T-helper 1 cell (primary cell): ENCODE measurements at places on chromosomes 7 and 10.

GRCh38 chr7:79211724-79212123 is 241.7 kb downstream of the MAGI2 start:
- DNase-seq: no peak

DNA sequence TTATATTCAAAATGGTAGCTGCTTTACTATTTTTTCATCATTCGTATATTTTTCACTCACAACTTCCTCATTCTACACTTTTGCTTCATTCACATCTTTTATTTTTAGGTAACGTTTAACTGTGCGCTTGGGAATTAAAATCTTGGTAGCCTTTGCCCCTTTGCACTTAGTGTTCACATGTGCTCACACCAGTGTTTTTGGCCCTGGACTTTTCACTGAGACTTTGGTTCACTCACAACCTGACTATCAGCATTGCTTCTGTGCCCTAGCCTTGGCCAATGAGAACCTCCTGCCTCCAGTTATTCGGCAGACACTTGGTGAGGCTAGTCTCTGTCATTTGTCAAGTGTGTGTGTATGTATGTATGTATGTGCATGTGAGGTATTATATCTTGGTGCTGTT is 596.9 kb downstream of the SORCS1 start:
- DNase-seq: no peak

DNA sequence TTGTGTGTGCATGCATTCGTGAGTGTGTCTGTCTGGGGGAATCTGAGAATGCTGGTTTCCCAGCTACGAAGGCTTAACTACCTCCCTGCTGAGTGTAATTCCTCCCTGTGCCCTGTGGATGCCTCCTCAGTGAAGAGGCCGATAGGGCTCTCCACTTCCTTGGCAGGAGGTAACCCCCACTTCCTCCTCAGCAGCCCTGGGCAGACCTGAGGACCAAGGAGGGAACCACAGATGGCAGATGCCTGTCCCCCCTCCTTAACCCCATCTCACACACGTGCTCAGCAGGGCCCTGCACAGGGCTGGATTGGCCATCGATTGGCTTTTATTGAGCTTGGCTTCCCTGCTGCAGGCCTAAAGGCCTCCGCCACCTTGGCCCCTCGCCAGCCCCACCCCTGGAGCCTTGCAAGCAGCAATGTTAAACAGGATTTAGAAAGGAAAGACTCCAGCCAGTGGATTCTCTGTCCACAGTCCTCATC is 45.6 kb upstream of the LRRC4 start:
- no peak for DNase-seq

DNA sequence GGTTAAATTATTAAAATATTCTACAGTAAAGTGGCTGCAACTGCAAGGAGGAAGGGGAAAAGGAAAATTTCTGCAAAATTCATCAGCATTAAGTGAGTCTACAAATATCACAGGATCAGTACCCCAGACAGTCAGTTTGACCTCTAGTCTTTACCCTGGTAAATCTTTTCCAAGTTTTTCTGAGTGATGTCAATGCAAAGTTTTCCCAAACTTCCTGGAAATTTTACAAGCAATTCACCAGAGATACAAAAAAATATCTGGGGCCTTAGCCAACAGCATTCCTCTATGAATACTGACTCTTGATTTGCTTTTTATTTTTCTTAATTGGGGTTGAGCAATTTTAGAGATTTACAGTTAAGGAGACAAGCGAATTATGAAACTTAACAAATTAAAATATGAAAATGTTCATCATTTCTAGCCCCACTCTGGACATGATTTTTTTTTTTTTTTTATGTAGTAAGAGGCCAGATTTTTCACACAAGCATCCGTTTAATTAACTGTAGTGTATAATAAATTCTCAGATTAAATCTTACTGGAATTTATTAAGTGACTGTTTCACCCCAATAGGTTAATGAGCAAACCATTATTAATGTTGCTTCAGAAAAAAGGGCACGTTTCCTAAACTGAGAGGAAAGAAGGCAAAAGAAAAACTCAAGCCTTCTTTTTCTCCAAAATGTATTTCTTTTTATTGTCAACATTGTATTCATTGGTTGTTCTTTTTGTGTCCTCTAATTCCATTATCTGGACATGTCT is 539.5 kb upstream of the FZD8 start:
- DNase-seq: no peak

GRCh38 chr10:113681533-113682470 is 2.1 kb downstream of the CASP7 start:
- no peak for DNase-seq

DNA sequence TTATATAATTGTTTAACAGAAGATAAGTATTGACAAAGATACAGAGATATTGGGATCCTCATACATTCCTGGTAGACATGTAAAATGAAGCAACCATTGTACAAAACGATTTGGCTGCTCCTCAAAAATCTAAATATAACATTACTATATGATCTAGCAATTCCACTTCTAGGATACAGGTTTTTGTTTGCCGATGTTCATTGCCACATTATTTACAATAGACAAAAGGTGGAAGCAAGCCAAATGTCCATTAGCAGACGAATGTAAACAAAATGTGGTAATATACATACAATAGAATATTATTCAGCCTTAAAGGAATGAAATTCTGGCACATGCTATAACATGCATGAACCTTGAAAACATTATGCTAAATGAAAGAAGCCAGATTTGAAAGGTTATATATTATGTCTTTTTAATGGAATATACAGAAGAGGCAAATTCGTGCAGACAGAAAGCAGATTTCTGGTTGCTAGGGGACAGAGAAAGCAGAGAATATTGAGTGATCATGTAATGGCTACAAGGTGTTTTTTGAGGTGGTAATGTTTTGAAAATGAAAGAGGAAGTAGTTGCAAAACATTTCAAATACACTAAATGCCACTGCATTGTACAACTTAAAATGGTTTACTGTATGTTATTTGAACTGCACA is 44.9 kb downstream of the POLR1F start:
- no peak for DNase-seq

DNA sequence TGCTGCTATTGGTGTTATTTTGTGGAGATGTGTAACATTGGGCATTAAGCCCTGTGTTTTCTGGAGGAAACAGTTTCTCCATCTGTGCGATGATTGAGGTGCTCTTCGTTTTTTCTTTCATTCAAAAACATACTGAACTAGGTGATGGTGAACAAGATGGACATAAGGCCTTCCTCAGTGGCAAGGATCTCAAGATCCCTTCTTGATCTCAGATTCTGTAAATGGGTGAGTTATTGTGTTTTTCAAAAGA is 759 bp upstream of the ELAPOR2 start:
- no peak for DNase-seq

DNA sequence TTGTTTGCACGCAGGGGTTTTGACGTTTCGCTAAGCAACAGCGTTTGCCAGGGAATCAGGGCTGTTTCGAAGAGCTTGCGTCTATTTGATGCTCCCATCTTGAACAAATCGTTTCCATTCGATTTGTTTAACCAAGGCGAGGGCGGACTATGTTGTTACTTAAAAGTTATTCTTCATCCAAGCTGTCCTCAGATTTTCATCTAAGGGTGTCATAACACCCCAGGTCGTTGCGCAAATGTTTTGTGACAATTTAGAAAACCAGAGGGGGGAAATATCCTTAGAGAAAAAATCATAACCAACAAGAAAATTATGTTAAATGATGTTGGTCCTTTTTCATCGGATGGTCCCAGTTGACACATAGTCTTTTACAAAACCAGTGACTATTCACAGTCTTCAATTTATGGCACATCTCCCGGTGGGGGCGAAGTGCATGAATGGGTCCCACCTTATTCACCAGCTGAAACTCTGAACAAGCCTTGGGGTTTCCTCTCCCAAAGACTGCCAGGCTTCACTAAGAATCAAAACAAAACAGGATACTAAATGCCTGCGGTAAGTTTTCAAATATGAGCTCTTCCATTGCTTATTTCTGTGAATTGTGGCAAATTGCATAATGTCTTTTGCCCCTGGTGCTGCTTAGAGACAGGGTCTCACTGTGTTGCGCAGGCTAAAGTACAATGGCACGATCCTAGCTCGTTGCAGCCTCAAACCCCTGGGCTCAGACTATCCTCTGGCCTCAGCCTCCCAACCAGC is 109.9 kb downstream of the REEP3 start:
- no peak for DNase-seq

DNA sequence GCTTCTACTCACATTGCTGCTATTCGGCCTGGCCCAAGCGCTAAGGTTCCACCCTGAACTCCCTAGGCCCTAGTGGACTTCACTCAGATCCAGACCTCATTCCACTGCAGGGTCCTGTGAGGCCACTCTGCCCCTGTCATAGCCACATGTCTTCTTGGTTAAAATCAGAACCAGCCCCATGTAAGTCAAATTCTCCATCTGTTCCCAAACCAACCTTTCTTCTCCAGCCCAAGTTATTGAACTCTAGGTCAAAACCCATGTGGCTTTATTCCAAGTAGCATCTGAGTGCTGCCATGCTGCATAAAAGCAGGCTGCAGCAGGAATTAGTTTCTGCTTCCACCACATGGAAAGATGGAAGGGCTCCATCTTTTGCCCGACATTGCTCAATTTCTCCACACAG is 281.2 kb downstream of the SNX13 start:
- no peak for DNase-seq

- DNase-seq: no peak
These were observed 355.1 kb downstream of the GALNT17 start for GRCh38 chr7:71486856-71487628.

DNA sequence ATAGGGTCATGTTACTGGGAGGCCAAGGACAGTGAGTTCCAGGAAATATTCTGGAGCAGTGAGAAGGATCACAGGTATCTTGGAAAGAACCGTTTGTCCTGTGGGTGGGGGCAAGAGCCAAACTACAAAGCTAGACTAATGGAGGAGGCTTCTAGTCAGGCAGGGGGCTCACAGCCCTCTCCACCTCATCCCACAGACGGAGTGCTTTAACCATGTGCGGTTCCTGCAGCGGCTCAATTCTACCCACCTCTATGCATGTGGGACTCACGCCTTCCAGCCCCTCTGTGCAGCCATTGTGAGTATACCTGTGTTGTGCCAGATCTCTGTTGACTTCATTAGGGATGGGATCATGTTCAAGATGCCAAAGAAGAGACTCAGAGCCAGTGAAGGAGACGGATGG is 8.1 kb downstream of the SEMA4G start:
- DNase-seq: no peak

DNA sequence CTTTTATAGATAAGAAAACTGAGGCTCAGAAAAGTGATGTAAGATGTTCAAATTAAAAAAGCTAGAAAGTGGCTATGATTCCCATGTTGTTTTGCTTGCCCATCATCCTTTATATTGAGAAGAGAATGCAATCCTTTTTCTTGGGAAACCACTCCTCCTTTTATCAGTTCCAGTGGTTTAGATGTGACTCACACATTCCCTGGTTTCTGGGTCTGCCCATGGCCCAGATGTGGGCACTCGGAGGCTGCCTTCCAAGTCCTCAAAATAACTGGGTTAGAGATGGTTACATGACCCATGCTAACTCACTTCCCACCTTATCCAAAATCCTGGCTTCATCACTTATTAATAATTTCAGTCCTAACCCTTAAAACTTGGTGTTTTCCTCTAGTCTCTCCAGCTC is 550.0 kb downstream of the MDFIC start:
- DNase-seq: no peak

GRCh38 chr10:49613882-49614241 is at the start of gene CHAT:
TSS of gene CHAT (plus strand) at chr10:49614037. CDS start at chr10:49614190, 153 bp downstream.
- no peak for DNase-seq

DNA sequence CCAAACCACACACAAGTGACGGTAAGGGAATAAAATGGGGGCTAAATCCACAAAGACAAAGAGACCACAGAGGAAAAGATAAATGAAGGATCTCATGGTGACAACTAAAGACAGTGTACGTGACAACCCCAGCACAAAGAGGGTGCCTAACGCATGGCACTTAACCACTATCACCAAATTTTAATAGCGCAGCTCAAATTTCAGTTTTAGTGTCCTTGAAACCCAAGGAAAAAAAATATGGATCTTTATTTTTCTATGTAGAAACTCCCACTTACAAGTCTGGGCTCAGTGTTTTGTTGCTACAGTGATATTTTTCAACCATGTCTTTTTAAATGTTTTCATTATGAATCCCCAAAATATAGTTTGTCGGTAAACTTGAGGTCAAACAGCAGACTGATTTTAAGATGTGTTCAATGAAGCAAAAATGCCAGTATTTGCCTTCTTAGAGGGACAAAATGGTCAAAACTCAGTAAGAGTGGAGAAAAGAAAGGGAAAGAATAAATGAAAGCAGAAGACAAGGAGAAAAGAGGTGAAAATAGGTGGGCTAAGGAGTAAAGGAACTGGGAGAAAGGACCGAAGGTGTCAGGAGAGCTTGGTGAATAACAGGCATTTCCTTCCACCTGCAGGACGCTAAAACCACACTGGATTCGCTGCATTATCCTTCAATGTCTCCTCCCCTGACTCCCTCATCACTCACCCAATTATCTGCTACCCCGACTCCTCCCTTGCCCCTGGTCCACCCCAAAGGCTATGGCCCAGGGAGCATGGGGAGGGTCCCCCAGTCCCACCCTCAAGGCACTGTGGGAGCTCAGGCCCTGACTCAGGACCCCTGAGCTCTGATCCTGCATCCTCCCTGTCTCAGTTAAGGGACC is 3.5 kb downstream of the ASB13 start:
- DNase-seq: no peak

DNA sequence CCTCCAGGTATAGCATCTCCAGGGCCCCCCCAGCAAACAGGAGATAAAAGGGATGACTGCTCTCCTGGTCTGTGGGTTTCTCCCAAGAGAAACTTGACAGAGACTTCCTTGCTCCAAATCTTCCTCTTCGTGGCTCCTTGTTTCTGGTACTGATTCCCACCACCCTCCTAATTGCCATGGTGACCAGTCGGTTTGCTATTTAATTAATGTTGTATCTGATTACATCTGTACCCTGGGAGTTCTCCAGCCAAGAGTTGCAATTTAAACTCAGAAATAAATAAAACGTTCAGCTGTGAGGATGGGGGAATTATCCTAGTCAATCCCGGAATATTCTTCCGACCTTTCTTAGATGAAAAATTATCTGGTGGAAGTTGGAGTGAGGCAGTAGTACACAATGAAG is 264.7 kb downstream of the PAXIP1 start:
- no peak for DNase-seq

DNA sequence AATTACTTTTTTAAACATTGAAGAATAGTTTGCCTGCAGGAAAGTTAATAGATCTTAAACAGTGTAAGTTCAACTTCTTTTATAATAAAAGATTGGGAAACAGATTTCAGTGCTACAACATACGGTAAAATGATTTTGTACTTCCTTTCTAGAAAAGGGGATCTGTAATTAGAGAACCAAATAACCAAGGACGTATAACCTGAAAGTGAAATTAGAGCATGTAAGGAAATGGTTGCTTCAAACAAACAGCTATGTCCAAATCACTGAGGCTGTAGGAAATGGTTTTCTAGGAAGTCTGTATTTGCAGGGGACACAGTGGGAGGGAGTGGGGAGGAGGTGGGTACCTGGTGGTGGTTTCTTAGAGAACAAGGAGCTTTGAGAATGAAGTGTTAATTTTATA is 57.9 kb upstream of the EXOC6 start:
- DNase-seq: no peak

- peak; percentile 52 for DNase-seq
These were observed 127.8 kb upstream of the ZNF746 start for GRCh38 chr7:149625340-149625946.

- DNase-seq: no peak
These were observed 595 bp downstream of the TBL2 start for GRCh38 chr7:73577627-73578341.

- DNase-seq: no peak
These were observed 139.8 kb upstream of the AOAH start for GRCh38 chr7:36863901-36864701.
